GM13977 (cell line): ENCODE measurements at places on chromosomes 6 and 20.

GRCh38 chr6:24780206-24780605 is 5.5 kb downstream of the GMNN start:
- DNase-seq = no peak

DNA sequence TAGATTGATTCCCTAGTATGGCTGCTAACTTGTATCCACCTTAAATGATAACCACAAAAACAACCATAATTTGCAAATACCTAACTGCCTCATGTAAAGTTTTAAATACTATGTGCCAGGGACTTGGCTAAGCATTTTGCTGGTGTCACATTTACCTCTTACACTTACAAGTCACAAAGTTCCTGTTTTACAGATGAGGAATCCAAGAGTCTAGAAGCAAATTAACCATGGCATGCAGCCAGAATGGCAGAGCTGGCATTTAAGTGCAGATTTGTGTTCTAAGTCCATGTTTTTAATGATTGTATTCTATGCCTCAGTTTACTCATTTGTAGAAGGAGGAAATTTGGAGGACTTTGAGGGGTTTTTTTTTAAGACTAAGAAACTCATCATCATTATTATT is 696.7 kb downstream of the PTPRT start:
- DNase-seq = no peak

DNA sequence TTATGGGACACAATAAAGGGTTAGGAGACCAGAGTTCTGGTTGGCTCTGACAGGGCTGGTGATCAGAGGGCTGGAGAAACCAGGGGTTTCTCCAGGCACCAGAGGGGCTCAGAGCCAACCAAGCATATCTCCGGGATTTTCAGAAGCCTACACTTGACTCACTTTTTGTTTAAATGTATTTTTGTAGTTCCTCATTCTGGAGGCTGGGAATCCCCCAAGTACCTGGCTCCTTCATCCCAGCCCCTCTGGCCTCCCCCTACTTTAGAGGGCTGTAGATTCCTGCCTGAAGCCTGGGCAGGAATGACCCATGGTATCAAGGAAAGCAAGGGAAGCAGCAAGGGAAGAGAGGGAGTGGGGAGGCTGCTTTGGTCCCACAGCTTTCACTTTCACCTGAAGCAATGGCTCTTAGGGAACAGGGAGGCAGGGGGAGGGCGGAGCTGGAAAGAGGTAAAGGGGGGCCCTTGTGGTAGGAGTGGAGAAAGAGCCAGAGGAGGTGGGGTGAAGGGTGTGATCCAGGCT is 973 bp downstream of the CD40 start:
- DNase-seq = peak; percentile 62

DNA sequence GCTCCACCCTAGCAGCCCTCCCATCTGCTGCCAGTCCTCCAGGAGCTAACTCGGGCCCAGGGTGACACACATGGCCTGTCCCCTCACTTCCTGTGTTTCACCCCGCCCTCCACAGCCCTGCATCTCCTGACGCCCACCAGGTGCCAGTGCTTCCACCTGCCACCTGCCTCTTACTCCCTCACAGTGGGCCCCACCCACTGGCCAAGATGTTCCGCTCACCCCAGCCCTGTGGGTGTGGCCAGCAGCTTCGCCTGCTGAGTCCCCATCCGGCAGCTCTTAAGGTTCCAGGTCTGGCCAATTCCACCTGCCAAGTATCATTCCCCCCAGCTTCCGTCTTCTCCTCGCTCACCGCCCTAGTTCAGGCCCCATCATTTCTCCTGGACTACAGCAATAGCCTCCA is 184.1 kb downstream of the MBOAT1 start:
- DNase-seq = no peak

DNA sequence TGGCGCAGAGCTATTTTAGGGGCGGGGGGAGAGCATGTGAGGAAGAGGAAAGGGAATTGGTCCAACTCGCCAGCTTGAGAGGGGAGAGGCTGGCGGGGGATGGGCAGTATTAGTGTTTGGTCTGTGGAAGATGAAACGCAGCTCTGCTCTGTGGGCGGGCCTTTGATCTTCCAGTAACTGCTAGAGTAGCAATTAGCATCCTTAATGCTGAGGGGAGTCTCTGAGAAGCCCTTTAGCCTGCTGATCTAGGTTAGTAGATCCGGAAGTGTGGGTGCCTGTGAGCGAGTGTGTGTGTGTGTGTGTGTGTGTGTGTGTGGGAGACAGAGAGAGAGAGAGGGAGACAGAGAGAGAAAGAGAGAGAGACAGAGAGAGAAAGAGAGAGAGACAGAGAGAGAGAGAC is 117.2 kb upstream of the BACH2 start:
- peak; percentile 31 for DNase-seq
